B cell (primary cell): ENCODE measurements at places on chromosomes 16 and 17.
A peak's percentile ranks its signal among the peaks of the same experiment; 100 is the strongest.

DNA sequence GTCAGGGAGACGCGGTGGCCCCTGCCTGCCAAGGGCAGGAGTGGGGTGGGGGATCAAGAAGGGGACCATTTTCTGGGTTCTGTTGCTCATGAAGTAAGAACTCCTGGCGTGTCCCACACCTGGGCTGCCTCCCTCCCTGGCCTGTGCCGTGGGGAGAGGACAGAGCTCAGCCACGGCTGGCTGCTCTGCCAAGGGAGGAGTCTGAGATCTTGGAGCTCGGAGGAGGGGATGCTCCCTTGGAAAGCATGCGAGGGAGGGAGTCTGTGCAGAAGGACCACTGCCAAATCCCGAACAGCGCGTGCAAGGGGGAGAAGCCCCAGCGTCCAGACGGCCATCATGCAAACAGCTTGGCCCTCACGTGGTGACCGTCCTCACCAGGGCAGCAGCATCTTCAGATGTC, 64.2 kb upstream of the ZNF469 start:
- DNase-seq = no peak

GRCh38 chr17:43931062-43931571, 11.2 kb downstream of the PPY start:
- no peak for DNase-seq

- DNase-seq = no peak
Measured at GRCh38 chr17:37299257-37299980, 76.4 kb upstream of the C17orf78 start.

GRCh38 chr17:59884861-59885260, 7.9 kb downstream of the TUBD1 start:
- no peak for DNase-seq

GRCh38 chr16:87077750-87078127, 239.5 kb downstream of the C16orf95 start:
- DNase-seq = no peak

- DNase-seq = no peak
Measured at GRCh38 chr17:18332909-18333489, 17.9 kb downstream of the SMCR8 start.

DNA sequence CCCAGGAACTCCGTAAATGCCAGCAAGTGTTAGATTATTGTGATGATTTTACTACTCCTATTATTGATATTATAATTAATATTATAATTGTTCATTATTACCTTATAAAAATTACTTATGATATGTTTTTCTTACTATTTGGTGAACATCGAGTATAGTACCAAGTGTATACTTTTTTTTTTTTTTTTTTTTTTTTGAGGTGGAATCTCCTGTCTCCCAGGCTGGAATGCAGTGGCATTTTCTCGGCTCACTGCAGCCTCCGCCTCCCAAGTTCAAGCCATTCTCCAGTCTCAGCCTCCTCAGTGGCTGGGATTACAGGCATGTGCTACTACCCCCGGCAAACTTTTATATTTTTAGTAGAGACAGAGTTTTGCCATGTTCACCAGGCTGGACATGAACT, 347.0 kb downstream of the WWOX start:
- no peak for DNase-seq

GRCh38 chr16:85709766-85710585, 21.2 kb upstream of the GINS2 start:
- DNase-seq = no peak

GRCh38 chr16:23505180-23505665, 5.1 kb downstream of the GGA2 start:
- DNase-seq = peak; percentile 47

- DNase-seq = no peak
Measured at GRCh38 chr16:81621496-81621895, 157.6 kb upstream of the PLCG2 start.
